ENCODE measurements at places on chromosomes 3 and 15.

DNA sequence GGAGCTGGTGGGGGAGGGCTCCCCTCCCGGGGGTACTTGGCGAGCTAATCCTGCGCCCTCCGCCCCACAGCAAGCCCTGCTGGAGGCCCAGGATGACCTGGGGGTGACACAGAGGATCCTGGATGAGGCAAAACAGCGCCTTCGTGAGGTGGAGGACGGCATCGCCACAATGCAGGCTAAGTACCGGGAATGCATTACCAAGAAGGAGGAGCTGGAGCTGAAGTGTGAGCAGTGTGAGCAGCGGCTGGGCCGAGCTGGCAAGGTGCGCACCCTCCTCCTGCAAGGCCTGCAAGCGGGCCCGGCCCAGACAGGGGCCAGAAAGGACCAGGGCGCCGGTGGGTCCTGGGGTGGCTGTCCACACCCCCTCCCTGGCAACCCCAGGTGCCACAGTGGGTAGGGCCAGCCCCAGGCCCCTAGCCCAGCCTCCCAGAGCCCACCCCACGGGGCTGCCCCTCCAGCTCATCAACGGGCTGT lies 56.5 kb downstream of the SEMA3G start:
- no peak for DNase-seq

DNA sequence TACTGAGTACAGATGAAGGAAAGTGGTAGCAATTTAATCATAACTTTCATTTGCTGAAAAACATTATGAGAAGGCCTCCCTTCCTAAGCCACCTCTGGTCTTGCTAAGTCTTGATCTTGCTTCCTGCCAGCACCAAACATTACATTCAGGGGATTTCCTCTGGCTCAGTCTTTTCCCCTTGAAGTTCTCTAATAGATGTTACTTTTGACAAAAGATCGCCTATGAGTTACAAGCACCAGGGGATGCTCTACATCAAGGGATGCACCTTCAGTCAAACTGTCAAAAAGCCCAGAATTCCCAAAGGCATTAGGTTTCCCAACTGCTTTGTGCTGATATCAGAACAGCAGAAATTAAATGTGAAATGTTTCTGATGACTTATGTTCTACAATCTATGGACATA lies 47.3 kb downstream of the AQP9 start:
- DNase-seq: no peak

GRCh38 chr3:50325113-50325480 lies 2.6 kb upstream of the HYAL2 start:
- no peak for DNase-seq

DNA sequence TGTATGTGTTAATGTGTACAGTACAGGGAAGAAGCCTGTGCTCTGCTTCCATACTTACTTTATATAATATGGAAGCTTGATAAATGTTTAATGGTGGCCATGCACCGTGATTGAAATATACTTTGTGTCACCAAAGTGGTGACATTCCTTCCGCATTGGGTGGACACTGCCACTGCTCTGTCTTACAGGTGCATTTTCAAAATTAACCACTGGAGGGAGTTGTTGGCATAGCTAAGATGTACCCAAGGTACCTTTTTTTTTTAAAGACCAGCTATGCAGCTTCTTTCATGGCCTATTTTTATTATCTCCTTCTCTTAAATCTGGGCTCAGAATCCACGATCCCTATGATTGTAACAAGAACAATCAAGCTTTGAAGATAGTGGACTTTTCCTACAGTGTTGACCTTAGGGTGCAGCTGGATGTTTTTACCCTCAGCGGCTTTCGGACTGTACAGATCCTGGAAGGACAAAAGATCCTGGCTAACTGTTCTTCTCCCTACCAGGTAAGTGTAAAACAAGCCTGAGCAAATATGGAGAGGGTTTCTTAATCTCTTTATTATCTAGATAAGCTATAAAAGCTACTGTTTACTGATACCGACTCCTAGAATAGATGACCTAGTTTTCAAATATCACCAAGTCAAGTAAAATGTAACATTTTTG lies 21.6 kb upstream of the PAK6 start:
- DNase-seq: peak; percentile 38

DNA sequence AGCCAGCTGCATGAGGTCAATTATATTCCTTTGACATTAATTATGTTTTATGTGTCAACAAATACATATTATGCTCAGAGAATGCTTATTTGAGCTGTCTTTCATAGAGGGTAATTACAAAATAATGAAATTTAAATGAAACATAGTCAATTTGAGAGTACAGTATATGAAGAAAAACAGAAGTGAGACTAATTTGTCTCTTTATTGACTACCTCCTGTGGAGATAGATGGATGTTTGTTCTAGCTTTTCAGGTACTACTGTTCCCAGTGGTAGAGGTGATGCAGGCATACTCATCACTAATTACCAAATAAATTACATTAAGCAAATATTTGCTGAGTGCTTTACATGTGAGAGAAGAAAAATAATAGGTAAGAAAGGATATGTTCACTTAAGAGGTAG lies 1129.6 kb downstream of the OTOL1 start:
- DNase-seq: no peak

- no peak for DNase-seq
These were observed 63.7 kb downstream of the GPR176 start for GRCh38 chr15:39856357-39856756.

GRCh38 chr3:127074900-127075360 lies 92.0 kb downstream of the PLXNA1 start:
- no peak for DNase-seq

DNA sequence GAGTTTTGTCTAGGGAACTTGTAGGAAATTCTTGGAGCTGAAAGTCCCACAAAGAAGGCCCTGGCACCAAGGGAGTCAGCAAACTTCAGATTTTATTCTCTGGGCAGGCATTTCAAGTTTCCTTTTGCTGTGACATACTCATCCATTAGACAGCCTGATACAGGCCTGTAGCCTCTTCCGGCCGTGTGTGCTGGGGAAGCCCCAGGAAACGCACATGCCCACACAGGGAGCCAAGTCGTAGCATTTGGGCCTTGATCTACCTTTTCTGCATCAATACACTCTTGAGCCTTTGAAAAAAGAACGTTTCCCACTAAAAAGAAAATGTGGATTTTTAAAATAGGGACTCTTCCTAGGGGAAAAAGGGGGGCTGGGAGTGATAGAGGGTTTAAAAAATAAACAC lies 15.0 kb downstream of the TIGIT start:
- peak; percentile 66 for DNase-seq

GRCh38 chr15:59317211-59317610 lies 55.5 kb downstream of the MYO1E start:
- DNase-seq: no peak

DNA sequence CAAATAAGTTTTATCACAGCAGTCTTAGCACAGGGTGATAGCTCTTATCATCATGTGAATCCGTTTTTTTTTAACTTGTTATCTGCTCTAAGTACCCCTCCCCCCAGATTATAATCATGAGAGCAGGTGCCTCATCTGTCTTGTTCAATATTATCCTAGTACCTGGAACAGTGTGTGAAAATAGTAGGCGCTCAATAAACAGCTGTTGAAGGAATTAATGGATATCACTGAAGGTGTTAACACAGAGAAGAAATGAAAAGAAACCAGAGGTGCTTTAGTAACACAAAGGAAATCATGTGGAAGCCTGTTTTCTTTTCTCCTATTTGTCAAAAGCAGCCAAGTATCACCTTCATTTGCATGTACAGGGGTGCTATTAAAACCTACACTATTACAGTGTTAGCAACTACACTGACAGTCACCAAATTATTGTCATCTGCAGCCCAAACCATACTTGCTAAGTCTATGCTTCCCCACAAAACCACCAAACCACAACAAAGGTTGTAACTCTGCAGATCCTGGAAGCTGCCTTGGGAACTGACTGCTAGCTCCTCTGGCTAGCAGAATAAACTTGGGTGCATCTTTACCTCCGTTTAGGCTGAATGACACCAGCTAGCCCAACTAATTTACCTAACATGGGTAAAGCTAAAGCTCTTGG lies 2.9 kb downstream of the XPC start:
- peak; percentile 50 for DNase-seq
